ENCODE measurements at places on chromosomes 3 and 15.
A peak's percentile ranks its signal among the peaks of the same experiment; 100 is the strongest.

DNA sequence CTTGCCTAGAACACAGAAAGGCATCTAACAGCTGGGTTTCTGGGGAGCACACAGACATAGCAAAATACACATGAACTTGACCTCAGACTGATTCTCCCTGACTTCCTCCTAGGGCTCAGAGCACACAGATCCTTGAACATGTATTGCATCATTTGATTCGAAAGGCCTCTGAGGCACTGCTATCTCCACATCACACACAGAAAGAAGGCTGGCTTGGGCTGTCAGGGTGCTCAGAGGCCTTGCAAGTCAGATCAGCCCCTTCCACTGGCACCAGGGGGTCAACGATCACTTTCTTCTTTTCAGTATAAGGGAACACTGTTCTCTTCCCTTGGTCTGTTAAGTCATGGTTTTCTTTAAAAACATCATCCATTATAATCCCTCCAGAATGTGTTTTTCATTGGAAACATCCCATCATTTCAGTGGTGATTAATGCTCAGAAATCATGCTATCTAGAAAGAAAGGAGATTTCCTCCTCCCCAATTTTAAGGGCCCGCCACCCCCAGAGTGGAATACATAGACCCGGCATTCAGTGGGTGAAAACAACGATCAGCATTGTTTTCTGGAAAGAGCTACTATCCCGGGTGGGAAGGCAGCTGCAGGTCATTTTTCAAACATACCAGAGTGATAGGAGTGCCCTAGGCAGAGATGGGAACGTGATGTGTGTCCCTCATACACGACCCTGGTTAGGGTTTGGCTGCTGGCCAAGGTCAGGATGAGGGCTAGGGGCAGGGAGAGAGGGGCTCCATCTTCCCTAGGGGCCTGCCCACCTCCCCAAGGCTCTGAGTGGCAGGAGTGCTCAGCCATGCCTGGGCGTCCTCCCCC, 253.3 kb upstream of the LYSMD4 start:
- DNase-seq = no peak

DNA sequence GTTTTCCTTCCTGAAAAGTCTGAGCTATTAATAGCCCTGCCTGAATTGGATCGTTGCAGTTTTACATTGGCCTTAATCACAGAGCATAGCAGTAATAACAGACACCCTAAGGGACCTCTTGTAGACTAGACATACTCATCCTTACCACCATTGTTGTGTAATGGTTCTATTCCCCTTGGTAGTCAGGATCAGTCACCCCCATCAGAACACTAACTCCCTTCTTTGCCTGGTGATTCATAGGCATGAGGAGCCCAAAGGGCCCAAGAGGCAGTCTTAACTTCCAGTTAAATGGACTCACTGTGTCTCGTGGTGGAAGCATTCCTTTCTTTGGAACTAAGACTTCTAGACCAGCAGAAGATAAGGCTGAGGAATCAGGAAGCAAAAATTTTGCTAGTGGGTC, 20.2 kb downstream of the CGGBP1 start:
- no peak for DNase-seq

- no peak for DNase-seq
Measured at GRCh38 chr15:25740383-25741255, 122.5 kb downstream of the ATP10A start.

GRCh38 chr15:84721371-84721770, 5.4 kb upstream of the SEC11A start:
- DNase-seq = peak; percentile 25

- DNase-seq = no peak
Measured at GRCh38 chr15:70532531-70533186, 230.7 kb downstream of the UACA start.

DNA sequence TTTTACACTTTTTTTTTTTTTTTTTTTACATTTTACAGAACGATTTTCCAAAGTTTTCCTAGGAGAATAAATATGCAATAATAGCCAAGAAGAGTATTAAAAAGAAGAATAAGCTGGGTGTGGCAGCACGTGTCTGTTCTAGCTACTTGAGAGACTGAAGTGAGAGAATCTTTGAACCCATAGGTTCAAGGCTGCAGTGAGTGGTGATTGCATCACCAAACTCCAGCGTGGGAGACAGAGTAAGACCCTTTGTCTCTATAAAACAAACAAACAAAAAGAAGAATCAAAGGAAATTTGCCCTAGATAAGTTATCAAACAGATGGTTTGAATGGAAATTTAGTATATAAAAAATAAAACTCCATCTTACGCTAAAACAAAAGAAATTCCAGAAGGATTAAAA, 13.3 kb downstream of the XRN1 start:
- no peak for DNase-seq

DNA sequence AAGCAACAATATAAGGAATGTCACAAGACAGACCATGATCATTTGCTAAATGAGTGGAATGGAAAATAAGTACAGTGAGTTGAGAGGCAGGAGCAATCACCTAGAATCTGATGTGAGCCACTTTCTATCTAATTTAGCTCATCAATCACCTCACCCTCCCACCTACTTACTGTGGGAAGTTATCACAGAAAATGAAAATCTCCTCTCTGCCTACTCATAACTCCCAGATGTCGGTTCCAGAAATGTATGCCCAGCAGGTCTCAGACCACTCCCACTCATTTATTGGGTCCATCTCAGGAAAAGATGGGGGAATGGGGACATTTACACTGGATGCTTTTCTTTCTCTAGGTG, 270.9 kb downstream of the FHIT start:
- no peak for DNase-seq

Data from T-helper 2 cell (primary cell).